Cerebellar cortex (tissue), 1 donor: ENCODE measurements at places on chromosomes 4 and X.
A peak's percentile ranks its signal among the peaks of the same experiment; 100 is the strongest.

DNA sequence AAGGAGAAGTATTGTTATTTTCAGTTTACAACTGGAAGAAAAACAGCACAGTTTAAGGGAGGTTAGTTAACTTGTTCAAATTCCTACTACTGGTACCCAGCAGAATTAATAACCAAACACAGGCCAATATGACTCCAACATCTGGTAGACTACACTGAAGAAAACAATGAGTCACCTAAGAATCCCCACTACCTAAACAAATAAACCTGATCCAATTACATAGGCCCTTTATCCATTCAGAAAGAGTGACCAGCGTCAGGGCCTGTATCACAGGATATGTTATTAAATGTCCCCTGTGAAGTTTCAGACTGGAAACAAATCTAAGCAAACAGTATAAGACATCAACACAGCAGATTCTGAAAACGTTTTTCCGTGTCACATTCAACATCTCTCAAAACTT is 492.5 kb upstream of the INTU start:
- DNase-seq: no peak

DNA sequence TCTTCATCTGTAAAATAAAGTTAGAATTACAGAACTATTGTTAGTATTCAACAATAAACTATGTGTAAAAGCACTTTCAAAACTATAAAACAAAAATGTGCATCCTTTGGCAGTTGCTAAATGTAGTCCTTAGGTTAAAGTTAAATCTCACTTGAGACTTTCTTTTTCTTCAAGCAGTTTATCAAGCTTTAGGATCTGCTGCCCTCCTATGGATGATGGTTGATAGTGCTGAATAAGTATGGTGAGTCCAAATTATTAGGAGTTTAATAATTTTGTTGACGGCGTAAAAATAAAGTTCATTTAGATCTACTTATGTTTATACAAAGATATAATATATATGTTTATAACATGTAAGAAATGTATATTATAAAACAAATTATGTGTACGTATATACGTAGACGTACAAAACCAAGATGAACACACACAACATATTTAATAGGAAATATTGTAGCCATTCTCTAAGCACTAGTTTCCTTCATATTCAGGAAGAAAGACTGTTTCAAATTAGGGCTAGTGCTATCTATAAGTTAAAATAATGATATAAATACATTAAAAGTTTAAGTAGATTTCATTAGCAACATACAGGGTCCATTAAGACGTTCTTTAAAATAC is 22.3 kb downstream of the UGT2A2 start:
- DNase-seq: peak; percentile 17

GRCh38 chrX:20681683-20682082 is 415.0 kb upstream of the RPS6KA3 start:
- no peak for DNase-seq

GRCh38 chrX:133794126-133794525 is 191.3 kb downstream of the GPC3 start:
- peak; percentile 64 for DNase-seq

DNA sequence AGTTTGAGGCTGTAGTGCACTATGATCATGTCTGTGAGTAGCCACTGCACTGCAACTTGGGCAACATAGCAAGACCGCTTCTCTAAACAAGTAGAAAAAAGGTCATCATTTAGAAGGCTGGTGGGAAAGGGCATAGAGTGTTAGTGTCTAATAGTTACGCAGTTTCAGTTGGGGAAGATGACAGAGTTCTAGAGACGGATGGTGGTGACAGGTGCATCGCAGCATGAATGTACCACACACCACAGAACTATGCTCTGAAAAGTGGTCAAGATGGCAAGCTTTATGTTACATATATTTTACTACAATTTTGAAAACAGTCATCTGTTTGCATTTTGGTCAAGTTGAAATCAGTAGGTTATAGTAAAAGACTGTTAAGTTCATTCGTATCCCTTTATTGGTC is 23.7 kb upstream of the CLDN34 start:
- no peak for DNase-seq

DNA sequence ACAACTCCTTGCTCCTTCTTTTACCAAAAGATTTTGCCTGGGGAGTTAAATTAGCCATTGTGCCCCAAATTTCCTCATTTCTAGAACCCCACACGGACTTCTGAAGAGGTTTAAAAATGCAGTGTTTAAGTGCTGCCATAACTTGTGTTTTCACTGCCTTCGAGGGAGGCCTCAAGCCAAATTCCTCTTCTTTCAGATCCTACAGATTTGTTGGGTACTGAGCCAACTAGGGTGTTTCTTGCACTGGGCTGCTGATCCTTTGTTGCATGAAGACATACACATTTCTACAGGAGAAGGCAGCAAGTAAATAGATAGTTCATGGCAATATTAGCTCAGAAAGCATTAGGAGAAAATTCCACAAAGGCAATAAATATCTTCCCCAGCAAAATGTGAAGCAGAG is 43.8 kb downstream of the GLRA2 start:
- DNase-seq: no peak

DNA sequence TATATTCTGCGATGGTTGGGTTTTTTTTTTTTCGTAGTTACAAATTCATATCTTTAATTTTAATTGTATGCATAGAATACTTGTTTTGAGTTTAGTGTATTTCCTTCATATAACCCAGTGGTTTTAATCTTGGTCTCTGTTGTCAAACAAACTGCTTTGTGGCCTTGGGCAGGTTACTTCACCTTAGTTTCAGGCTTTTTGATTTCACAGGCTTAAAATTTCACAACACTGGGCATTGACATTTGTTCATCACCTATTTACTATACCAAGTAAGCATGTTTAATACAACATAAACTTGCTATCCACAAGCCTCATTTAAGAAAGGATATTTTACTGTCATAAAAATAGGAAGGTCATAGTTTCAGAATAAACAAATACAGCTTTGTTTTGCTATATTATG is 14.7 kb downstream of the RAPGEF2 start:
- no peak for DNase-seq
